ENCODE measurements at places on chromosomes 5 and 9. TPM values are rescaled to one million over a fixed set of nuclear protein-coding genes. Genes with fewer than 3 reads are reported as not detected.

NFX1 gene
- 18.2 TPM for total RNA-seq

SLC6A3 gene
- total RNA-seq: not detected

BRINP1 gene
- total RNA-seq: not detected

FCN2 gene
- not detected for total RNA-seq

PRDM9 gene
- not detected for total RNA-seq

ACSL6 gene
- total RNA-seq: 0.39 TPM

MOB3B gene
- 14.0 TPM for total RNA-seq

ZNF883 gene
- total RNA-seq: 1.6 TPM

SLC22A4 gene
- total RNA-seq: 2.2 TPM

S1PR3 gene
- 5.7 TPM for total RNA-seq

PCA3 gene
- not detected for total RNA-seq

SURF2 gene
- total RNA-seq: 37.2 TPM

CKMT2 gene
- not detected for total RNA-seq

SLC6A19 gene
- not detected for total RNA-seq

PCDHA2 gene
- total RNA-seq: not detected

CFAP90 gene
- total RNA-seq: not detected

ACOT12 gene
- not detected for total RNA-seq

ISL1 gene
- not detected for total RNA-seq

SLC34A1 gene
- total RNA-seq: not detected

TGFBI gene
- 420 TPM for total RNA-seq

FANCG gene
- total RNA-seq: 20.4 TPM

TMEFF1 gene
- 0.62 TPM for total RNA-seq

Data from hair follicular keratinocyte (primary cell).